ENCODE measurements at places on chromosomes 12 and 14. TPM values are rescaled to one million over a fixed set of nuclear protein-coding genes. Genes with fewer than 3 reads are reported as not detected.

A2M gene
- total RNA-seq = 198 TPM

KRT6A gene
- total RNA-seq = 0.76 TPM

TSFM gene
- 18.6 TPM for total RNA-seq

SELPLG gene
- total RNA-seq = 0.16 TPM

CFAP251 gene
- total RNA-seq = 1.1 TPM

GPRC5D gene
- not detected for total RNA-seq

OTUB2 gene
- total RNA-seq = 1.2 TPM

KRT74 gene
- total RNA-seq = not detected

OVCH1 gene
- total RNA-seq = not detected

RHOJ gene
- 312 TPM for total RNA-seq

IKZF4 gene
- total RNA-seq = 0.16 TPM

CHGA gene
- total RNA-seq = 1.0 TPM

PRB2 gene
- total RNA-seq = not detected

CMKLR1 gene
- total RNA-seq = not detected

SPTB gene
- under 0.01 TPM for total RNA-seq

NELL2 gene
- 0.06 TPM for total RNA-seq

FGF23 gene
- not detected for total RNA-seq

PELI2 gene
- 12.1 TPM for total RNA-seq

PIP4K2C gene
- 3.4 TPM for total RNA-seq

DPPA3 gene
- total RNA-seq = not detected

RASAL1 gene
- not detected for total RNA-seq

LHX5 gene
- total RNA-seq = not detected

ZNF385A gene
- total RNA-seq = 0.81 TPM

INSM2 gene
- not detected for total RNA-seq

CLEC4E gene
- total RNA-seq = not detected

ZFHX2 gene
- total RNA-seq = 1.0 TPM

CLEC4A gene
- total RNA-seq = 0.19 TPM

FLRT2 gene
- 531 TPM for total RNA-seq

WDHD1 gene
- 14.5 TPM for total RNA-seq

SINHCAF gene
- 32.4 TPM for total RNA-seq

LAG3 gene
- 0.16 TPM for total RNA-seq

PCED1B gene
- total RNA-seq = 0.32 TPM

RPGRIP1 gene
- 0.19 TPM for total RNA-seq
